ENCODE measurements at places on chromosomes 4 and X.

DNA sequence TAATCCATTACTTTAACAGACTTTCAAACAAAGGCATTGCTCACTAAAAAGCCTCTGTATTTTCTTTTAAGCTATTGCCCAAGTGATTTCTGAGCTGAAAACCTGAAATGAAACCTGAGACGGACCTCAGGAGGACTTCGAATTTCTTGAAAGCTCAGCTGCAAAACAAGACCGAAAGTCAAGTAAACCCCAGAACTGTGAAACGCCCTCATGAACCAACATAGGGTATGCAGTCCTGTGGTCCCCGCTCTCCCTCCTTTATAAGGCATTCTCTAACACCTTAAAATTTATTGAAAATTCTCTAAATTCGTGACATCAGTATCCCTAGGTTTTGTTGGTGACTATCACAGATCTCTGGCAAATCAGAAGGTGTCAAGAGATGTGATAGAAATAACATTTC lies 91.8 kb downstream of the SHISA3 start:
- no peak for DNase-seq

GRCh38 chrX:108209006-108209554 lies 117.5 kb downstream of the ATG4A start:
- no peak for DNase-seq

DNA sequence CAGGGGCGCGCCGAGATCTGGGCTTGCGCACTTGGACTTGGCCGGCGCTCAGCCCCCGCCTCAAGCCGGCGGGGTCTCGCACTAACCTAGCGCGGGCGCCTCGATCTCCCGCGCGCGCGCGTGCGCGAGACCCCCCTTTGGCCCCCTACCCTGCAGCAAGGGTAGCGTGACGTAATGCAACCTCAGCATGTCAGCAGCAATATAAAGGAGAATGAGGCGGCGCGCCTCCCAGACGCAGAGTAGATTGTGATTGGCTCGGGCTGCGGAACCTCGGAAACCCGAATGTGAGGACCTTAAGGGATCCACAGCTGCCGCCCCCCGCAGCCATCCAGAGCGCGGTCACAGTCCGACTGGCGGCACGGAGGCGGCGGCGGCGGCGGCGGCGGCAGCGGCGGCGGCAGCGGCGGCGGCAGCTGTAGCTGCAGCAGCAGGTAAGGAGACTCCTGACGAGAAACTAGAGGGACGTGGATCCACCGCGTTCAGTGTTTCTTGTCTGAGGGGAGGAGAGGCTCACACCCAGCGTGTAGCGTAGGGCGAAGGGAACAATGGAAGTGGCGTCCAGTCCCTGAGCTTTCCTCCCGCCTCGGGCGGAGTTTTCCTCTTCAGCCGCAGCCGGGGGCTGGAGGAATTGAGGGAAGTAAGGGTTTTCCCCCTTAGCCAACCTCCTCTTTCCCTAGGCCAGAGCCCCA lies at the start of the genes SATL1 and ZNF711:
Gene SATL1, minus strand, starts transcription at position 19 of the 689 bp plus-strand sequence. CDS start 134,811 bp downstream, outside the sequence.
Gene ZNF711, plus strand, starts transcription at position 231 of the 689 bp plus-strand sequence. CDS start 3,582 bp downstream, outside the sequence.
- no peak for DNase-seq

- no peak for DNase-seq
These were observed 112.0 kb upstream of the NDP start for GRCh38 chrX:44085209-44085608.

DNA sequence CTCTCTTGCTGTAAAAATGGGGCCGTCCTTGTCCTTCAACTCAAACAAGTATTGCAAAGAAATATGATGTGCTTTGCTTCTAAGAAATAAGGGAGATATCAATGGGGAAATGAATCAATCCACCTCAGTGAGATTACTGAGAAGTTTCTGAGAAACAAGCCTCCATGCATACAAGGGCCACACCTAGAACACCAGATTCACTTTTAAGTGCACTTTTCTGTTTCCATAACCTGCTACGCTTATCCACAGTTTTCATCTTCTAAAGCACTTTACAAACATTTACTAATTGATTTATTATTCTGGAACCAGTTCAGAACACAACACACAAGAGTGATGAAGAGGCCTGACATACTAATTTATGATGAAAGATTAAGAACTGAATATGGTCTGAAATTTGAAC lies 54.0 kb upstream of the BOD1L1 start:
- DNase-seq: no peak

GRCh38 chr4:113952452-113953029 lies 26.9 kb downstream of the ARSJ start:
- no peak for DNase-seq

- no peak for DNase-seq
These were observed 177.4 kb upstream of the PPP1R2C start for GRCh38 chrX:42955349-42955748.

DNA sequence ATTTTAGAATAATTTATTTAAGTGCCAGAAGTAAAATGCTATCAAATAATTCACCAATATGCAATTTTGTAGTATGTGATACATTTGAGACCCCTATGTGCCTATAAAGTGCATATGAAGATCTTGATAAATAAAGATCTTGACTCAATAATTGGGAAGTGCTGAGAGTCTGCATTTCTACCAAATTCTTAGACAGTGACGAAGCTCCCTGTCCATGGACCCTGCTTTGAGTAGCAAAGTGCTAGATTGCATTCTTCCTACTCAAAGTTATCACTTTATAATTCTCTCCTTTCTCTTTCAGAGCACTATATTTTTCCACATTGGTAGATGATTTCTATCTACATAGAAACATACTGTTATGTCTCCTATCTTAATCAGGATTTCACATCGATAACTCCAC lies 1393.9 kb downstream of the ARAP2 start:
- no peak for DNase-seq

DNA sequence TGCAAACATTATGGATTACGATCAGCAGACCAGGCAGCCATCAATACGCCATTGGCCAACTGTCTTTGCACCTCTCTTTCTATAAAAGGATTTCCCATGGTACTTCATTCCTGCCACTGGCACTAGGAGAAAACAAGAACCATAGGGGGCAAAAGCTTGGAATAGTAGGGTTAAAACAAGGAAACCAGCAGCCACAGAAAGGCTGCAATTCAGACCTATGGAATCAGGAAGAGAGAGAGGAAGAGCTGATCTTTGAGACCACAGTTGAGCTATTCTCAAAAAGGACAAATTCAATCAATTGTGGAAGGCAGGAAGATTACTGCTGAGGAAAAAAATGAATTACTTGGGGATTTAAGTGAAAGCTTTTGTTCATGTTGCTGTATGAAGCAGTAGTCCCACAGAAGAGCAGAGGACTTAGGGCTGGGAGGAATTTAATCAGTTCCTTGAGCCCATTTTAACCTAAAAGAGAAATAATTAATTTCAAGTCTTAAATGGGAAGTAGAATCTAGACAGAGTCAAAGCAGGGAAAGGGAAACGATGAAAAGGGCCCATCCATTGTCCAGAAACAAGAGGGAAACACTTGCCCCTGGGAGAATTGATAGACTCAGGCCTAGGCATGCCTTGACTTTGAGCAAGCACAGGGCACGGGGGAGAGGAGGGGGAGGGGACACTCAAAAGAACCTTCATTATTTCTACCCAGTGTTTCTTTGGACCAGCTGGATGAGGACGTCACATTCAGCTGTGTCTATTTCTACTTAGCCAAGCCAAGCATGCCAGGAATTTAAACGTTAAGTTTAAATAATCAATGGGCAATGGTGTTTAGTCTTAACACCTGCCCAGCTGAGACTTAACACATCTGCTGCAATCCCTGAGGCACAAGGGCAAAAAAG lies 50.7 kb downstream of the SCD5 start:
- no peak for DNase-seq

DNA sequence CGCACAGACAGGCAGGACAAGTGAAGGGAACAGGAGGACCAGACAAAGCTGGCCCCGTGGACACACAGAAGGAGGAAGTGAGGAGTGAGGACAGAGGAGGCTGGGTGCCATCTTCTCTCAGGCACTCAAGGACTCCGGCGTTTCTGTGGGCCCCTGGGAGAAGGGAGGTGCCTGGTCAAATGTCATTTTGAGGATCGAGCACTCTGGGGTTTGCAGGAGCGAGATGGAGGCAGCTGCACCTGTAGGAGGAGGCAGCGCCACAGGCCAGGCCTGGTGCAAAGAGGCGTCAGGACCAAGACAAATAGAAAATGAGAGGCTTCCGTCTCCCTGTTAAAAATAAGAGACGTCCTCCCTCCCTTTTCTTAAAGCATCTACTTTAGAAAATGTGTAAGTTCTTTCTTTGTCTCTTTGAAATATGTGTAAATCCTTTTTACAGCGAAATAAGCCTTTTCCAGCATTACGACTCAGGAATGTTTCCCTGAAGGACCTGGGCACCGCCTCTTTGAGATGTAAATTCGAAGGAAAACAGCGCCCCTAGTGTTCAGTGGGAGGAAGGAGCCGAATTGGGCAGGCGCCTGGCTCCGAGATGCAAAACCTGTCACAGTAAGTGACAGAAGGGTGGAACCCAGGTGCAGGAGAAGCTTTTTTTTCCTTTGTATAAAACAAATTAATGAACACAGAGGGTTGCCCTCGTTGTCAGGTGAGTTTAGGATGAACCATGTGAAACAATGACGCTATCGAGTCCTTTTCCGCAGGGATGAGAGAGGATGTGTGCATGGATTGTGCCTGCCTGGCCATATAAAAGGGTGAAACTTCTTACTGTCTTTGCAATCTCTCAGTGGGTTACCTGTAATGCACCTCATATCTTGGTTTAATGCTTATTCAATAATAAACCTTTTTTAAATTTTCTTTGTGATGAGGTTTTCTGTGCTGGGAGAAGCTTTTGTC lies 1.4 kb upstream of the C4orf50 start:
- DNase-seq: no peak

All from stimulated activated CD8-positive, alpha-beta memory T cell treated with anti-CD3 and anti-CD28 coated beads, Interleukin-4, amount 100 ng/mL, for 1 hour (primary cell).